Activated T-helper 2 cell treated with anti-CD3 and anti-CD28 coated beads, Interferon-gamma antibody, Interleukin-2, Interleukin-4, amounts not matched to agents 10 μg/mL and 5 μg/mL and 100 μg/mL, durations not matched to agents 14 hours and 24 hours and 36 hours (primary cell): ENCODE measurements at places on chromosomes 1 and 21.

DNA sequence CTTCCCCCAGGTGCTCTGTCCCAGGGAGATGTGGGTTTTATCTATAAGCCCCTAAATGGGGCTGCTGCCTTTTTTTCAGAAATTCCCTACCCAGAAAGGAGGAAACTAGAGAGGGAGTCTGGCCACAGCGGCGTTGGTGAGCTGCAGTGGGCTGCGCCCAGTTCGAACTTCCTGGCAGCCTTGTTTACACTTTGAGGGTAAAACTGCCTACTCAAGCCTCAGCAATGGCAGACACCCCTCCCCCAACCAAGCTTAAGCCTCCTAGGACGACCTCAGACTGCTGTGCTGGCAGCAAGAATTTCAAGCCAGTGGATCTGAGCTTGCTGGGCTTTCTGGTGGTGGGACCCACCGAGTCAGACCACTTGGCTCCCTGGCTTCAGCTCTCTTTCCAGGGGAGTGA is 46.2 kb upstream of the PAPPA2 start:
- no peak for DNase-seq

DNA sequence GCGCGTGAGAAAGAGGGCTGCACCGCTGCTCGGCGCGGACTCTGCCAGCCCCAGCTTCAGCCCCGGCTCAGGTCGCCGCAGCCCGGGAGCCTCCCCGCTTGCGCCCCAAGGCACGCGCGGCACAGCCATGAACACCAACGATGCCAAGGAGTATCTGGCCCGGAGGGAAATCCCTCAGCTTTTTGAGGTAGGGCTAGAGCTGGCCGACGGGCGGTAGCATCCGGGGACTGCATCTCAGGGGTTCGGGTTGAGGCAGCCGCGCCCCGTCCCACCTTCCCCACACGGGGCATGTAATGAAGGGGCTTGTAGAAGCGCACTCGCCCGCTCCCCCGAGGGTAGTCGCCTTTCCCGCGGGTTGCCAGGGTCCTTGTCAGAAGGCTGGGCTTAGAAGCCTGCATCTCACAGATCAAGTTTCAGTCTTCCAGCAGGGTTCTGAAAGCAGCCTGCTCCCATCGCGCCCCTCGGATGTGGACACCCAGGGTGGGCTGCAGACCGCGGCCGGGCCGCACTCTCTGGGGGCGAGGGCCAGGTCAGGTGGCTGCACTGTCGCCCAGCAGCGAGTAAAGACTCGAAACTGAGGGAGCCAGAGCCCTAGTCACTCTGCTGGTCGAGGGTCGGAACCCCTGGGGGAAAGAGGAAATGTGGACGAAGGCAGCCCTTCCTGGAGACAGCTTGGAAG is 507 bp downstream of the AK5 start:
- DNase-seq: peak; percentile 9

GRCh38 chr1:177585302-177586220 is 384.3 kb downstream of the SEC16B start:
- no peak for DNase-seq

- no peak for DNase-seq
Observed at GRCh38 chr21:29184037-29184436, 53.6 kb downstream of the MAP3K7CL start.

- DNase-seq: no peak
Observed at GRCh38 chr1:61976566-61976965, 218.1 kb upstream of the L1TD1 start.

DNA sequence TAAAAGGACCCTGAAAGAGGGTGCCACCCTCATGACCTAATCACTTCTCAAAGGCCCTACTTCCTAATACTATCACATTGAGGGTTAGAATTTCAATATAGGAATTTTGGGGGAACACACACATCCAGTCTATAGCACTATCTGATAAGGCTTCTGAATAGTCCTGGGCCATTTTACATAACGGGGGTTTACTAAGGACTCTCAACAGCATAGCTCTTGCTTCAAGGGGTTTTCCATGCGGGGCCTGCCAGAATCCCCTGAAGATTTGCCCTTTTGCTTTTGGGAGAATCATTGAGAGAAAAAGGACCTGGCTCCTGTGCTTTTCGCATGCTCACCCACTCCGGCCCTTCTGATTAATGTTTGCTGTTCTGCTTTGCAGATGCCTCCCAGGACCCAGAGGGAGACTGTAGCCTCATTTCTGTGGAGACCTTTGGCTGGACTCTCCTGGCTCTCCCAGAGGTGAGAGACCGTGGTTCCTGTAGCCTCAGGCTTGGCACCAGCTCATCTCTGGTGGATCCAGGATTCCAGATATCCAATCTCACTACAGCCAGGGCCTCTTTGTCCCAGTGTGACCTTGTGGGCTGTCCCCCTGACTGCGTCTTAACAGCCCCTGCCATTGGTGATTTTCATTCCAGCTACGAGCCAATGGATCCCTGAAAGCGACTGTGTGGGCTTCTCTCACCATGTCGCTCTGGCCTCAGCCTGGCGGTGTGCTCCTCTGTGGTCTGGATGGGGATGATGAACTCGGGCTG is 72.6 kb downstream of the DDR2 start:
- DNase-seq: no peak

- no peak for DNase-seq
Observed at GRCh38 chr1:61184714-61185106, 102.3 kb downstream of the NFIA start.

- DNase-seq: no peak
Observed at GRCh38 chr1:90291431-90292216, 296.7 kb downstream of the ZNF326 start.

DNA sequence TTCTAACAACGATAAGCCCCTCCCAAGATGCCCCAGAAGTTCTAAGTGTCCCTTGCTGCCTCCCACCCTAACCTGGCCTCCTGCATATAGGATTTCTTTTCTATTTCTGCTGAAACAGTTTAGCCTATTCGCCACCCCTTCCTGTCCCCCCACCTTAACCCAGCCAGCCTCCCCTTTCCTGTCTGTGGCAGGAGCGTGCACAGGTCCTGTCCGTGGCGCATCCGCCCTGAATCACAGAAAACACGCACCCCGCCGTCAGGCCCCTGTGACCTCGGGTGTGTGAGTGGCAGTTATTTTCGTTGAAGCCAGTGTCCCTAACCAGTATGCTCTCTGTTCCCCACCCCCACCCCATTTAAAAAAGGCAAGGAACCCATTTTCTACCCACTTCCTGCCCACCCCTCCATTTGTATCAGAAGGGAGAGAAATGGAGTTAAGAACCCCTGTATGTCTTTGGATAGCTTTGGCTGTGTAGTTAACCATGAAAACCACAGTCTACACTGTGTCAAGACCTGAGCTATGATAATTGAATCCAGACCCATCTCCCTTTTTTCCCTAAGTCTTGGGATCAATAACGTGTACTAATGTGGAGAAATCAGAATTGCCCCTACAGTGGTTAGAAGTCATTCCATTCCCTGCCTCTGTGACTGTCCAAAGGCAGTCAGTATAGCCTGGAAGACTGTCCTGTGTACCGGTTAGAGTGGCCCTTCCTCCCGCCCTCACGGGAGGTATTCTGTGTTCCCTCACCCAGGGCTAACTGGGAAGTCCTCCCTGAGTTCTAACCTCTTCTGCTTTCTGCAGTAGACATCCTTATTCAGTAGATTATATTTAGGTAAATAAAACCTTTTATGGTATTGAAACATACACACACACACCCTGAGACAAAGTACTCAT is 1.8 kb downstream of the PLEKHO1 start:
- peak; percentile 47 for DNase-seq

DNA sequence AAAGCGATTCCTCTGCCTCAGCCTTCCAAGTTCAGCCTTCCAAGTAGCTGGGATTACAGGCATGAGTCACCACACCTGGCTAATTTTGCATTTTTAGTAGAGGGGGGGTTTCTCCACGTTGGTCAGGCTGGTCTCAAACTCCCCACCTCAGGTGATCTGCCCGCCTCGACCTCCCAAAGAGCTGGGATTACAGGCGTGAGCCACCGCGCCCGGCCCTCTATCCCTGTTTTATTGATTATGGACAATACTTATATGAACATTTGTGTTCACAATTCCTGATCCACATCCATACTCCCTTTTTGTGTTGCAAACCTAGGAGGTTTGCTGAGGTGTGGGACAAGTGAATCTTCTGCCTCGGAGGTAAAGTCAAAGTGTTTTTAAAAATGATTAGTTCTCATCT is 245.3 kb downstream of the GREM2 start:
- DNase-seq: no peak

GRCh38 chr1:26031611-26032220 is 10.1 kb downstream of the EXTL1 start:
- no peak for DNase-seq

DNA sequence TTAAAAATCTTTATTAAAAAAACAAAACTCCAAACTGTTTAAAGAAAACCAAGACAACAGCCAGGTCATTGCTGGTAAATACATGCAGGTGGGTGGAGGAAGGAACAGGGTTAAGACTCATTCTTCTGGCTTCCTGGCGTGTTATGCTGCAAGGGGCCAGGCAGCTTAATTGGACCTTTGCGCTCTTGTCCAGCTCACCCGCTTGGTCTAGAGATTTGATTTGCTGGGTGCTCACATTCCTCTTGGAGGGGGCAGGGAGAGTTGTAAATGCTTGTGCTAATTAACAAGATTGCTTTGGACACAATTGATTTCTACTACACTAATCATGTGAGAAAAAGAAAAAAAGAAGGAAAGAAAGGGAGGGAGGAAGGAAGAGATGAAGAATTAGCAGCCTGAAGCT is 10.5 kb downstream of the CEP104 start:
- no peak for DNase-seq

- DNase-seq: no peak
Observed at GRCh38 chr1:50346621-50347020, 76.6 kb downstream of the DMRTA2 start.

DNA sequence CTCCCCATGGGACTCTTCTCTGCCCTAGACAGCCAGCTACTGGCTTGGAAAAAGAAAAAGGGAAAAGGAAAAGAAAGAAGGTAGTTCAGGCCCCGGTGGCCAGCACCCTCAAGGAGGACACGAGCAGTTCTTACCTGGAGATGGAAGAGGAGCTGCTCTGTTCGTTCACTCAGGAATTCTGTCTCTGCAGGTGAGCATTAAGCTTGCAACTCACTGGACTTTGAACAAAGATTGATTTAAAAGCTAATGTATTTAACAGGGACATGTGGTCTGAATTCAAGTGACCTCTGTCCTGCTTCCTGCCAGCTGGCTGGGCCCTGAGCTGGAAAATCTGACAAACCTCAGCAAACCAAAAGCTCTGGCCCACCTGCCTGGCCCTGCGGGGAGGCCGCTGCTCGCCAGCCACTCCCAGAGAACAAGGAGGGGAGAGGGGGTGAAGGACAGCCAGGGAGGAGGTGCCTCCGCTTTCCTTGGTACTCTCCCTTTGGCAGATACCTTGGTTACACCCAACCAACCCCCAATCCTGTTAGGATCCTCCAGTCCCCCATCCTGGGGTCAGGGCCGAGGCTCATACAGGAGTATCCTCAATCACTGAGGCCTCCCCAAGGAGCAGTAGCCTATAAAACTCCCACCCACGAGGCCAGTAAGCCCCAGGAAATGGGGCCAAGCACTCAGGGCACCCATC is at the start of gene PDZK1:
TSS of gene PDZK1 (minus strand) at position 186 of the 685 bp plus-strand sequence. CDS start 19,347 bp downstream, outside the sequence.
- DNase-seq: no peak

- no peak for DNase-seq
Observed at GRCh38 chr1:234934611-234935033, 194.0 kb downstream of the TOMM20 start.

DNA sequence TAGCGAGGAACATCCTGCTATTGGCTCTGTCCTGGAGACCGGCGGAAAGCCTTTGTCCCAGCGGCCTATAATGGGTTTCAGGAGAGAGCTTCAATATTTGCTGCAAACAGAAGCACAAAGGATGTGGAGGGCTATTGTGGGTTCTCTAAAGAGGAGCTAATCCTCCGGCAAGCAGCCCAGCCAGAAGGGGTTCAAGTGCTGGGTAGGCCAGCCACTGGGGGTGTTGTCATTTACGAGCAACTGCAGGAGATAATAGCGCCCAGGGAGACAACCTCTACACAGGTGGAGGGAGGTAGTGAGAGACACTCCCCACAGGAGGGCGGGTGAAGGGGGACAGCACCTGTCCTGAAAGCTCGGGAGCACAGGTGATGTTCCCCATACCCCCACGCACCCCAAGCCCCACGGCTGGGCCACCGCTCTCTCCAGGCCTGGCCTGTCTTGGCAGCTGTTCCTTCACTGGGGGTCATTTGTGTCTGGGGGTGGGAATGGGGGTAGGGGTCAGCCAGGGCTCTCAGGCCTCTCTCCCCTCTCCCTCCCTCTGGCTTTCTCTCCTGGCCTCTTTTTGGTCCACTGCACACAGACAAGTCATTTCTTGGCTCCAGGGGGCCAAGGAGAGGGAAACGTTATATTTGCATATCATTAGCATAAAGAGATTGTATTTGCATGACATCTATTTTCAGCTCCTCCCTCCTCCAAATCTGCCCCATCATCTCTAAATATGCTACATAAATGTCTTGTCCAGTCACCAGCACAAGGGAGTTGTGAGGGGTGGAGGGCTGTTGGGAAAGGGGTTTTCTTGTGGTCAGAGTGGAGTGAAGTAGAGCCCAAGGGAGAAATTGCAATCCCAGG is 22.0 kb upstream of the SLC26A9 start:
- DNase-seq: no peak

- DNase-seq: no peak
Observed at GRCh38 chr1:200837931-200838571, 34.7 kb upstream of the GPR25 start.

GRCh38 chr1:33928251-33928650 is 64.4 kb downstream of the HMGB4 start:
- no peak for DNase-seq

DNA sequence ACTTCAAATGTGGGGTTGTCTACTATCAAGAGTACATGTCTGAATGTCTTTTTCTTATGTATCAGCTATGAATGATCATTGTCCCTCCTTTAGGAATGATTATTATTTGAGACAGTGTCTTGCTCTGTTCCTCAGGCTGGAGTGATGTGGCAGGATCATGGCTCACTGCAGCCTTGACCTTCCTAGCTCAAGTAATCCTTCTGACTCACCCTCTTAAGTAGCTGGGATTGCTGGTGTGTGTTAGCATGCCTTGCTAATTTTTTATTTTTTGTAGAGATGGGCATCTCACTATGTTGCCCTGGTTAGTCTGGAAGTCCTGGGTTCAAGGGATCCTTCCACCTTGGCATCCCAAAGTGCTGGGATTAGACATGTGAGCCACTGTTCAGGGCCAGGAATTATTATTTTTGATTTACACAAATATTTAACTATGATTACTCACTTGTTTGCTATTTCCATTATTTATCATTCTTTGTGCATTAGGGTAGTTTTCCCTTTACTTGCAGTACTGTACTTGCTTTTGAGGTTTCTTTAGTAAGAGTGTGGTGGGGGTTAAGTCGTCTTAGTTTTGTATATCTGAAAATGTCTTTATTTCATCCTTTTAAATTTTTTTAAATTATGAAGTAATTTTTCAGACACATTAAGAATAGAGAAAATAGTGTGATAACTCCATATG is 12.8 kb downstream of the S100A7 start:
- DNase-seq: no peak

- no peak for DNase-seq
Observed at GRCh38 chr1:234315091-234315541, 58.1 kb upstream of the COA6 start.

DNA sequence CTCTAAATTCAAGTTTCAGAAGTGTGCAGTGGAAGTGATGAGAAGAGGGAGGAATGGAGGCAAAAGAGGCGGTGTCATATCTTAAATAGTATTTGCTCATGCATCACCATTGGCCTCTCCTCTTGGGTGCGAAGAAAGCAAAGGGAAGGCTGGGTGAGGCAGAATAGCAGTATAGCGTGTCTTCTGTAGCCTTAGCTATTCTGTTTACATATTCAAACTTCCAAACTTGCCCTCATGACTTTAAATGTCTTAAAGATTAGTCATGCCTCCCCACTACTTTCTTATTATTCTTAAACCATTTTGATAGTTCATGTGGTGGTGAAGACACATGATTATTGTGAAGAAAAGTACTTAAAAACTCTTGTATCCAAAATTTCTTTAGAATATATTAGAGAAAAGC is 104.6 kb upstream of the TENT5C start:
- DNase-seq: no peak
